ENCODE measurements at places on chromosomes 16 and 17.

- DNase-seq, result peak; percentile 8
Measured at GRCh38 chr16:77214411-77215138, 15.4 kb downstream of the SYCE1L start.

GRCh38 chr17:79276821-79277220 is 202.2 kb downstream of the ENGASE start:
- no peak for DNase-seq

- DNase-seq, result no peak
Measured at GRCh38 chr16:86910161-86910769, 331.9 kb downstream of the FOXL1 start.

DNA sequence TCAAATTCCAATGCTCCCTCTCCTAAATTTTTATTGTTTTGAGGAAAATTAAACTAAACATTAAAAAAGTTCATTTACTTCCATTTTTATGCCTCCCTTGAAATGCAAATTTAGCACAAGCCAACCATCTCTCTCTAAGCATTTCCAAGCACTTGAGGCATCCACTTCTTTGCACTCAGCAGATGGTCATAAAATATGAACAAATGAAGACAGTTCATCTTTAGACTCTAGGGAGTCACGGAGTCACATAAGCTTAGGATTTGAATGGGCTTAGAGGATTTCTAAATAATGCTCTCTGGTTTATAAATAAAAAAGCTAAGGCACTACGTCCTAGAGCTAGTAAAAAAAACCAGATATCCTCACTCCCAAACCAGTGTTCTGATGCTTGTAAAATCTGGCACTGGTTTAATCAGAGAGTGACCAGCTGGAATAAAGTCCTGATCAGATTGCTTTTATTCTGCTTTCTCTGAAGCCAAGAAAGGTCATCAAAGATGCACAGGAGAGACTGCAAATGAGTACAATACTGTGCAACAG is 204.2 kb downstream of the CA10 start:
- no peak for DNase-seq

- no peak for DNase-seq
Measured at GRCh38 chr16:30449116-30449435, 3.4 kb upstream of the SEPHS2 start.

- DNase-seq, result peak; percentile 77
Measured at GRCh38 chr17:16286947-16287562, 66.2 kb downstream of the CENPV start.

DNA sequence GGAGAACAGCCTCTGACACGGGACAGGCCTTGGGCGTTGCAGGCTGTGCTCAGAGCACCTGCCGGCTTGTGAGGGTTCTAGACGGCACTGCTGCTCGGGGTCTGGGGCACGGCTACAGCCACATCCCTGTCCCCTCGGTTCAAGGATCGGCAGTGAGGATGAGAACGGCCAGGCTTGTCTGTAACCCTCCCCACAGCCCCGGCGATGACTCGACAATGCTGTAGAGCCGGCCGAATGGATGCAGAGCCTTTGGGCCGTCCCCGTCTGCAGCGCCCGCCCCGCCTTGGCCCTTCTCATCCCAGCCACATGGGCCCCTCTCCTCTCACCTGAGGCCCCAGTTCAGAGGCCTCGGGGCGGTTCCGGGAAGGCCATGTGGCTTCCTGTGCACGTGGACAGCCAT is 49.0 kb upstream of the METRNL start:
- DNase-seq, result no peak

Data from fibroblast of mammary gland (primary cell).